ENCODE measurements at places on chromosomes 1 and 21. TPM values are rescaled to one million over a fixed set of nuclear protein-coding genes. Genes with fewer than 3 reads are reported as not detected.

Gene ADAMTS1
- total RNA-seq = 13.4 TPM

Gene FLG2
- not detected for total RNA-seq

DNA sequence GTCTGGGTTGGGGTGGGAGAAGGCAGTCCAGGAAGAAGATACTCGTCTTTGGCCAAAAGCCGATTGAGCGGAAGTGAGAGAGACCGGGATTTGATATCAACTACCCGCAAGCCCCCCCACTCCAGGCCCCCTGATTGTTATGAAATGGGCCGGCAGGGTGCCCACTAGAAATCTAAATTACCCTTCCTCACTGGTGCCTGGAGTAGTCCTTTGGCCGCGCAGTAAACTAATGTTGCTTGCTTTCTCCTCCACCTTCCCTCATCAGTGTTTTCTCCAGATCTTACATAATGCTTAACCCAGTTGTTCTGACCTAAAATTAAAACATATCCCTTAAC lies 119.2 kb upstream of the BARHL2 start:
- peak; percentile 22 for DNase-seq

- no peak for DNase-seq
Observed at GRCh38 chr1:162117039-162117774, 47.7 kb downstream of the NOS1AP start.

DNA sequence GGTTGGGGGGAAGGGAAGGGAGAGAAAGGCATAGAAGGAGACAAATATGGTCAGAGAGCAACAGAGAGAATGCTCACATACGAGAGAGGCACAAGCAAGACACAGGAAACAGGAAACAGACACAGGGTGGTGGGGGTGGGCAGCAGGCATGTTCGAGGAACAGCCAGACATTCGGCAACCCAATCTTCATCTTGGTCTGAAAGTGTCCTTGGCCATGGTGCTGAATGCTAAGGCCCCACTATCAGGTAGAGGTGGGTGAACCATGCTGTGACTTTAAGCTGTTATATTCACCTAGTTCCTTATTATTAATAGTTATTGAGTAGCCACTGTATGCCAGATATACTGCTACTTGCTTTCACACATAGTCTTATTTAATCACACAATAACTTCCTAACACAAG lies 109.2 kb downstream of the DDX20 start:
- no peak for DNase-seq
